ENCODE measurements at places on chromosomes 2 and 18.

DNA sequence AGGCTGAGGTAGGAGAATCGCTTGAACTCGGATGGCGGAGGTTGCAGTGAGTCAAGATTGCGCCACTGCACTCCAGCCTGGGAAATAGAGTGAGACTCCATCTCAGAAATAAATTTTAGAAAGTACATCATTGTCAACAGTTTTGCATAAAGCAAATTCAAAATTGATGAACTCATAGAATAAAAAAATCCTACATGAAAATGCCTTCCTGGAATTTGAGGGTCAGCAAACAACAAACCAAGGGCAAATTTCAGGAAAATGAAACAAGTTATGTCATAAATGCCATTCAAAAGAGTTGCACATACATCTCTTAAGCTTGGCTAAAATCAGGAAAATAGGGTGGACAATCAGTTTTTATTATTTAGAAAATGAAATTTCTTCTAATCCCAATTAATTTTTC, 45.1 kb downstream of the COL5A2 start:
- DNase-seq, result no peak

GRCh38 chr2:79887747-79888374, 375.0 kb downstream of the CTNNA2 start:
- DNase-seq, result peak; percentile 57

- no peak for DNase-seq
Observed at GRCh38 chr2:24644032-24644431, 149.2 kb downstream of the PTRHD1 start.

GRCh38 chr2:136116813-136117390, 1.0 kb downstream of the CXCR4 start:
- DNase-seq, result no peak

DNA sequence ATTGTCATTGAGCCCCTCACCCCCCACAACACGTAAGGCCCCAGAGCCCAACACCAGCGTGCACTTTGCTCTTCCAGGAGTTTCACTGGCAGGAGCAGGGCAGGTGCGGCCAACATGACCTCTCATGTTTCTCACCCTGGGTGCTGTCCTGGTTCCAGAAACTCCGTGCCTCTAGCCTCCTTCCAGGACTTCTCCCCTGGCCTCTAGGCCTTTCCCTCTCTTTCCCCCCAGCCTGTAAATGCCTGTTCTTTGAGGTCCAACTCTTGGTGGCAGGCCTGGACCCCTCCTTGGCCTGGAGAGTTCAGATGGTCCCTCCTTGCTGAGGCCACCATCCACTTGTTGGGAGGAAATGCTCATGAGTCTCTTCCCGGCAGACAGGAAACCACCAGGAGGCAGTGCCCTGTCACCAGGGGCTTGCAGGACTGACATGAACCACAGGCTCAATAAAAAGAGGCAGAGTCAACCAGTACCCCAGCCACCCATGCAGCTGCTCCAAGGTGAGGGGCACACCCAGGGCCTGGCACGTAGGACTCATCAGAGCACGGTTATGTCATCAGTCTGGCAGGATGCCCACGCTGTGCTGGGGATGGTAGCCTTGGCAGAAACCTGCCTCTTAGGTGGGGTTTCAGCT, 1.5 kb downstream of the MALL start:
- no peak for DNase-seq

- DNase-seq, result no peak
Observed at GRCh38 chr18:58407263-58407648, 221.6 kb downstream of the ALPK2 start.

DNA sequence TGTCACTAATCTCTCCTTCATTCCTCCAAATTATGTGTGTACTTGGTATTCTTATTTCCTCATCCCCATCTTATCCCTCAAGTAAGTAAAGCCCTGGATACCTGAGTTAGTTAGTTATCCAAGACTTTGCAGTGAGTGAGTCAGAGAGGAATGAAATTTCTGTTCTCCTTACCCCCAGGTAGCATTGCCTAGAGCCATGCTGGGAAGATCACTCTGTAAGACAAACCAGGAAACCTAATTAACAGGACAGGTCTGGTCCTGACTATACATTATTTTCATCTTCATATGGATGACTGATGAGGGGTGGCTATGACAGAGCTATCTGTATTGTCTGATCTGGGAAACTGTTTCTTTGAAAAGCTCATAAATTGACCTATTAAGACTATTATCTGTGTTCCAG, 55.0 kb upstream of the ITGA6 start:
- DNase-seq, result no peak

- DNase-seq, result no peak
Observed at GRCh38 chr2:241577413-241578122, 19.0 kb downstream of the BOK start.

GRCh38 chr2:239009589-239009961, 161.7 kb downstream of the TWIST2 start:
- DNase-seq, result no peak

GRCh38 chr2:127525691-127526131, 578 bp downstream of the IWS1 start:
- peak; percentile 35 for DNase-seq

- no peak for DNase-seq
Observed at GRCh38 chr2:32947484-32948143, 861 bp downstream of the LTBP1 start.

DNA sequence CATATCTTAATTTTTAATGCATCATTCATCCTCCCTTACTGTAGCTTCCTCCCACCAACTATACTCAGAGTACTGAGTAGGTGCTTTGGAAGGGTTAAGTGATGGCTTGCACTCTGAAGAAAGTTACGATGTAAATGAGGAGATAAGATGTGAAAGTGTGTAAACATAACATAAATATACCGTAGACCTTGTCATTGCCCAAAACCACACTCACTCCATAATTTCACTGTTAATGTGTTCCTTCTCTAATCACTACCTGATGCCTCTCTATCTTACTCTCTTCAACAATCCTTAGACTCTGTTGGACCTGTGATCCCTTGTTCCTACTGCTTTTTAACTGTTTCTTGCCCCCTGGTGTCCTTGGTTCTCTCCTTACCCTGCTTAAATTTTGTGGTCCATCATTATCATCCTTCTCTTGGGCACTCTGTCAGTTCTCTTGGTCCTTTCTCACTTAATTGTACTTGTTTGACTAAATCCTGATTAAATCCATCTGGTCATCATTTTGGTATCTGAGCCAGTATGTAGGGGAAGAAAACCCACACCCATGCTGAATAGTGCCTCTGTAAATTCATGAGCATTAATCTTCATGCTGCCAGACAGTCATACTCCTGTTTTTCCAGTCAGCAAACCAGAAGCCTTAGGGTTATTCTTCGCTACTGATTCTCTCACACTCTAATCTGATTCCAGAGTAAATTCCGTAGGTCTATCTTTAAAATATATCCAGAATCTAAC, 45.0 kb downstream of the PMS1 start:
- no peak for DNase-seq

- DNase-seq, result no peak
Observed at GRCh38 chr2:106943468-106944200, 57.7 kb upstream of the ST6GAL2 start.

DNA sequence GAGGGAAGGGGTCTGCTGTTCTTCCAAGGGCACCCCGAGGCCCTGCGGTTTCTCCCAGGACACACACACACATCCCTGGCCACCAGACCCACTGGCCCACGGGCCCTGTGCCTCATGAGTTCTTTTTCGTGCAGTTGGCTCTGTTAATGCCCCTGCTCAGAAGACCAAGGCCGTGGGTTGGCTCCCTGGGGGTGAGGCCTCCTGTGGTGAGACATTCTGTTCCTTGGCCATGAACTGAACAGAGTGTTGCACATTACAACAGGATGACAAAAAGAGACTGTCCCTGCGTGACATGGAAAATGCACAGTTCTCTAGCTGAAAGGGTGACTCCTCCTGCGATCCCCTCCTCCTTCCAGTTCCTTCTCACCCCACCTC, 30.7 kb downstream of the SH2D6 start:
- DNase-seq, result no peak

- DNase-seq, result no peak
Observed at GRCh38 chr2:56232912-56233311, 49.1 kb downstream of the CCDC85A start.

GRCh38 chr2:143822736-143823135, 693.5 kb downstream of the ARHGAP15 start:
- no peak for DNase-seq

GRCh38 chr2:183375821-183376220, 251.6 kb downstream of the NUP35 start:
- DNase-seq, result no peak

- no peak for DNase-seq
Observed at GRCh38 chr2:120885749-120886148, 150.1 kb downstream of the GLI2 start.

DNA sequence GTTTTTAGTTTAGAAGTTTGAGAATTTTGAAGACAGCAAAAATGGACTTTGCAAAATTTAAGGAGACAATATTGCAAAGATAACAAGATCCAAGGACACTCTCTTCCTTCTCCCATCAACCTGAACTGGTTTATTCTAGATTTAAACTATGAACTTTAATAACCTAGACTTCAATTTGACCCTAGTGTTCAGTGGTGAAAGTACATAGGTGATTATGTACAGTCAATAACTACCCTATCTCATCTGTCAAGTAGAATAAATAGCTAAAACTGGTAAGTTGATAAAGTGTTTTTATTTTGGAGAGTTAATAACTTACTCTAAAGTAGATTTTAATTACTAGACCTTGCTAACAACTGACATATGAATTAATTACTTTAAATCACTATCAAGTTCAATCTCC, 52.9 kb upstream of the NFE2L2 start:
- DNase-seq, result no peak

GRCh38 chr2:150165442-150165841, 322.0 kb downstream of the RND3 start:
- no peak for DNase-seq

DNA sequence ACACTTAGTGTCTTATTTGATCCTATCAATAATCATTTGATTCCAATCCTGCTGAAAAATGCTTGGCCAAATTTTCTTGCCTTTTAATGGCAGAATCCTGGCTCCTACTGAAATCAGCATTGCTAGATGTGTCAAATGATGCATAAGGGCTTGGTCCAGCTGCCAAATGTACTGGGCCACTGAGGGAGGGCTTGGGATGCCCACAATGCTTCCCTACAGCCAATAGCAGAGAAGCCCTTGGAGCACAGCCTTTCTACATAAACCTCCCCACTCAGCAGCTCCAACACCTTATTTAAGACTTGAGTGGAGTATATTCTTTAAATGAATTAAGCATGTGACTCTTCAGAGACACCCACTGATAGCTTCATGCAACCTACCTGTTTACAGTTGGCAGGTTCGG, 3.6 kb downstream of the ALK start:
- DNase-seq, result no peak

- no peak for DNase-seq
Observed at GRCh38 chr2:2014251-2014771, 270.0 kb upstream of the PXDN start.
